ENCODE measurements at places on chromosomes 12 and 14.

- DNase-seq: no peak
Measured at GRCh38 chr12:104478396-104479122, 21.8 kb downstream of the CHST11 start.

DNA sequence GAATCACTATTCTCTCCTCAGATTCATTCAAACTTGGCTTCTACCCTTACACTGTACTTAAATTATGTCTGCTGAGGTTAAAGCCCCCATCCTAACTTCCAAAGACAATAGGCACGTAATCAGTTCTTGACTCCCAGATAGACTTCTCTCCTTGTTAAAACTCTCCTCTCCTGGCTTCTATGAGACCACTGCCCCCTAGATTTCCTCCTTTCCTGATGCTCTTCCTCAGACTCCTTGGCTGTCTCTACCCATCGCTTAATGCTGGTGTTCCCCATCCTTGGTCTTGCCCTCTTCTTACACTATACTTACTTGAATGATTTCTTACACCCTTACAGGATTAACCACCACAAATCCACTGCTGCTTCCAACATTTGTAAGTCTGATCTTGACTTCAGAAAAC is 32.8 kb downstream of the TC2N start:
- DNase-seq: no peak

DNA sequence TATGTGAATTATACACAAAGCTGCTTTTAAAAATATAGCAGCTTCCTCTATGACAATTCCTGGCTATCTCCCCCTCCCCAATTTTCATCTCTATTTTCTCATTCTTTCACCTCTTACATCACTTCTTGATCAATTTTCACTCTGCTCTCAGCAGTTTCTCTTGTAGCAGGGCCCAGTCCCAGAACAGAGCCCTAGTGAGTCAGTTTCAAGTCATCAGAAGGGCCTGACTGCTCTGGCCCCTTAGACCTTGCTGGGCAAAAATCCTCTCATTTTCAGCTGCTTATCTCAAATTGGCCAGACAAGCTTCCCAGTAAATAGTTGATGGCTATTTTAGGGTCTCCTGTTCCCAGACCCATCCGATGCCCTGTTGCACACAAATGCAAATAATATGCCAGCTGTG is 101.4 kb downstream of the TTC7B start:
- no peak for DNase-seq

- DNase-seq: peak; percentile 70
Measured at GRCh38 chr12:48936379-48936979, 11.2 kb upstream of the FKBP11 start.

GRCh38 chr12:106910202-106910601 is 45.5 kb upstream of the TMEM263 start:
- no peak for DNase-seq

GRCh38 chr12:88339966-88340365 is 197.9 kb downstream of the TMTC3 start:
- DNase-seq: no peak

- DNase-seq: no peak
Measured at GRCh38 chr12:16136219-16136988, 141.1 kb downstream of the SLC15A5 start.

DNA sequence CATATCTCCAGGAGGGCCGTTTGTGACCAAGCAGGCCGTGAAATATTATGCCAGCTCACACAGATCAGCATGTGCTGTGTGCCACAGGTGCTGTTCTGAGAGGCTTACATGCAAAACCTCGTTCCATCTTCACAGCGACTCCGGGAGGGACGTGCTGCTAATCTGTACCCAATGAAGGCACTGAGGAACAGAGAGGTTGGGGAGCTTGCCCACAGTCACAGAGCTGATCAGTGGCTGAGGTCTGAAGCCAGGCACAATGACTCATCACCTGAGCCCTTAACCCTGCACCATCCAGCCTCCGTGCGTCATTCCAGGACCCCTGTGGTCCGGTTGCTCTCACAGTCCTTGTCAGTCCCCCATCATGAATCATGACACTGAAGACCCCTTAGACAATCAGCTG is 66.7 kb downstream of the SLC6A12 start:
- no peak for DNase-seq

DNA sequence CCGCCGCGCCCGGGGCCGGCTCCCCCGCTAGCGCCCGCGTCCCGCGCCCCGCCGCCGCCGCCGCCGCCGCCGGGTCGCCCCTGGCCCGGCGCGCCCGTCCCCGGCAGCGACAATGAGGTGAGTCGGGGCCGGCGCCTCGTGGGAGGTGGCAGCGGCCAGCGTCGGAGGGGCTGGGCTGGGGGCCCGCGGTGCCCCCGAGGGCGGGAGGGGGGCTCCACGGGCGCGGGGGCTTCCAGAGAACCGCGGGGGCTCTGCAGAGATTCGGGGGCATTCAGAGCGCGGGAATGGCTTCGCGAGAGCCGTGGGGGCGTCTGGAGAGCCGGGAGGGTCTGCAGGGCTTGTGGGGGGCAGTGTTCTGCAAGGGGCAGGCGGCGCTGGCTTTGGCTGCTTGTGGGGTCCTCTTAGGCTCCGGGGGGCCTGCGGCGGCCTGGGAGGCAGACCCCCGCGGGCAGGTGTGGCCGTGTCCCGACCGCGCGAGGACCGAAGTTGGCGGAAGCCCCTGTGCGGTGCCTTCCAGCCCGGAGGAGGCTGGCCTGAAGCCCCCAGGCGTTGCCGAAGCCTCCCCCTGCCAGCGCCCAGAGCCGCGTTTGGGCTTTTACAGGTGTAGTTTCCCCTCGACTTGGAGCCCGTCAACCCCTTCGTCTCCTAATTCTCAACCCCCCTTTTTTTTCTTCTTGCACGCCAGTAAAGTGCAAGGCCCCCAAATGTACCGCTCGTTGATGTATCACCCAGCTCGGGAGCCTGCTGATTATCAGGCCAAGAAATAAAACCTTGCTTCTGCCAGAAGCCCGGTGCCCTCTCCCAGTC is 93.1 kb upstream of the EVL start:
- DNase-seq: no peak

DNA sequence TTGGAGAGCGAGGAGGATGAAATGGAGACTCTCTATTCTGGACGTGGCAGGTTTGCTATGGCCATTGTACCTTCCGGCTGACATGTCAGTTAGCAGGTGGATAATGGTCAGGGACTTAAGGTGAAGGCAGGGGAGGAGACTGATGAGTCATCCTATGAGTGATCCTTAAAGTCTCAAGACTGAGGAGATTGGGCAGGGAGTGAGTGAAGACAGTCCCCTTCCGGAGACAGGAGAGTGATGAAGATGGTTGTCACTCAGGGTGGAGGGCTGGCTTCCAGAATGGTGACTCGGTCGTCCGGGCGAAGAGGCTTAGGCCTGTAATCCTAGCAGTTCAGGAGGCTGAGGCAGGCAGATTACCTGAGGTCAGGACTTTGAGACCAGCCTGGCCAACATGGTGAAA is 49.8 kb upstream of the CCDC63 start:
- DNase-seq: no peak

- no peak for DNase-seq
Measured at GRCh38 chr12:102992720-102993119, 35.2 kb downstream of the ASCL1 start.
